ENCODE measurements at places on chromosomes 7 and 10.

DNA sequence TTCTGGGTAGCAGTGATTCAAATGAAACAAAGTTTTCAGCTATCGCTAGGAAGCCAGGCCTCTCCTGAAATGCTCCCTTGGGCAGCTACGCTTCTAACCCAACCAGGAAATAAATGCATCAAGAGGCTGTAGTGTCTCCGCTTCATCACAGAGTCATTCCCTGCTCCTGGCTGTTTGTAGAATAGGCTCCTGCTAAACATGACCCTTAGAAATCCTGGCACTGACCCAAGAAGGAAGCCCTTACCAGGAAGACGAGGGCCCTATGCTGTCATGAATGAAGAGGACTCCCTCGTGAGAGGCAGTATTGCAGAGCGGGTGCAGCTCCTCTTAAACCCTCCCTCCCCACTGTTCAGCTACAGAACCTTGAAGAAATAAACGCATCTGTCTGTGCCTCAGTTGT is 48.3 kb downstream of the NOD1 start:
- peaks cover 4% of the 10 kb centered on the region for H3K36me3 ChIP-seq
- DNase-seq: no peak
- H3K4me3 ChIP-seq: no peak overlapping the region
- H3K27me3 ChIP-seq: no peaks in the 10 kb centered on the region
- no peak overlapping the region for H3K27ac ChIP-seq
- no peaks in the 10 kb centered on the region for H3K4me1 ChIP-seq

- no peaks in the 10 kb centered on the region for H3K4me1 ChIP-seq
- peaks cover 8% of the 10 kb centered on the region for H3K27me3 ChIP-seq
- no peak overlapping the region for H3K4me3 ChIP-seq
- H3K27ac ChIP-seq: no peak overlapping the region
- no peak for DNase-seq
- H3K36me3 ChIP-seq: no peaks in the 10 kb centered on the region
Measured at GRCh38 chr7:11228515-11228914, 254.8 kb downstream of the PHF14 start.

DNA sequence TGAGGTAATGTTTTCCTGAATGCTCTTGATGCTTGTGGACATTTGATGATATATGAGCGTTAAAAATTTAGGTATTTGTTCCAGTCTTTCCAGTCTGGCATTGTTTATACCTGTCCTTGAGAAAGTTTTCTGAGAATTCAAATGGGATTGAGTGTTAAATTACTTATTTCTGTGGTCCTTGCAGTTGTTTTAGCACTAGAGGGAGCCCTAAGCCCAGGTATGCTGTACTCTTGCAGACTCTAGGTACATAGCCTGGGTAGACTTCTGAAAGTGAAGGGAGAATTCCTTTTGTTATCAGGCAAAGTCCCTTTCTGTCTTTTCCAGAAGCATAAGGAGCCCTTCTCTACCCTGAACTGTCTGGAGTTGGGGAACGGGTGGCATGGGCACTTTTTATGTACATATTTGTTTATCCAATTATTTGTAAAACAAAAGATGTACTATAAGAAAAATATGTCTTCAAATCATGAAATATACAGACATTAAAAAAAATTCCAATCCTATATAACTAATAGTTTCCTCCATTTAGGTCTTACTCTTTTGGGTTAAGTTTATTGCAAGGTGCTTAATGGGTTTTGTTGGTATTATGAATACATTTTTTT is 262.1 kb downstream of the ATRNL1 start:
- H3K27me3 ChIP-seq: no peaks in the 10 kb centered on the region
- DNase-seq: peak; percentile 41
- H3K4me1 ChIP-seq: no peaks in the 10 kb centered on the region
- H3K4me3 ChIP-seq: no peak overlapping the region
- no peak overlapping the region for H3K27ac ChIP-seq
- H3K36me3 ChIP-seq: no peaks in the 10 kb centered on the region

- H3K4me3 ChIP-seq: peak overlapping the region; percentile 86
- H3K36me3 ChIP-seq: peaks cover 2% of the 10 kb centered on the region
- DNase-seq: peak; percentile 69
Measured at GRCh38 chr7:151518105-151518946, 1.4 kb downstream of the RHEB start.

DNA sequence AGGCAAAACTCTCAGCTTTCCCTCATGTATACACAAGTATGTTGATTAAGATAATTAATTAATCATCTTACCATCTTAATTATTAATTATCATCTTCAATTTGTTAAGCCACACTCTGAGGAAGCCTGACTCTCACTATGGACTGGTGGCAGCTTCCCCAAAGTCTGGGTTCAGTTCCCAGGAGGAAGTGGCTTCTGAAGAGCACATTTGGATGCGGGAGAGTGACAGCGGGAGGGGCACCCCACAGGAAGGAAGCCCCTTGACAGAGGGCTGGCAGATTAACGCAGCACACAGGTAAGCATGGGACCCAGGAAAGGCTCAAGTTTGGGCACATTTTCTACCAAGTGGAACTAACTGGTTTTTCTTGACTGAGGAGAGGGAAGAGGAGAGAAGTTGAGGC is 13.4 kb upstream of the SLIT1 start:
- no peaks in the 10 kb centered on the region for H3K36me3 ChIP-seq
- H3K27ac ChIP-seq: no peak overlapping the region
- no peak for DNase-seq
- H3K4me3 ChIP-seq: no peak overlapping the region
- H3K4me1 ChIP-seq: peaks cover 13% of the 10 kb centered on the region

- H3K4me3 ChIP-seq: no peak overlapping the region
- DNase-seq: no peak
- H3K36me3 ChIP-seq: no peaks in the 10 kb centered on the region
- no peaks in the 10 kb centered on the region for H3K4me1 ChIP-seq
- no peaks in the 10 kb centered on the region for H3K27me3 ChIP-seq
- no peak overlapping the region for H3K27ac ChIP-seq
Measured at GRCh38 chr10:67280405-67280804, 354.6 kb downstream of the LRRTM3 start.

GRCh38 chr7:76354981-76355730 is 3.6 kb downstream of the YWHAG start:
- H3K4me1 ChIP-seq: peaks cover 75% of the 10 kb centered on the region
- H3K27me3 ChIP-seq: no peaks in the 10 kb centered on the region
- no peak overlapping the region for H3K27ac ChIP-seq
- H3K36me3 ChIP-seq: peaks cover 9% of the 10 kb centered on the region

DNA sequence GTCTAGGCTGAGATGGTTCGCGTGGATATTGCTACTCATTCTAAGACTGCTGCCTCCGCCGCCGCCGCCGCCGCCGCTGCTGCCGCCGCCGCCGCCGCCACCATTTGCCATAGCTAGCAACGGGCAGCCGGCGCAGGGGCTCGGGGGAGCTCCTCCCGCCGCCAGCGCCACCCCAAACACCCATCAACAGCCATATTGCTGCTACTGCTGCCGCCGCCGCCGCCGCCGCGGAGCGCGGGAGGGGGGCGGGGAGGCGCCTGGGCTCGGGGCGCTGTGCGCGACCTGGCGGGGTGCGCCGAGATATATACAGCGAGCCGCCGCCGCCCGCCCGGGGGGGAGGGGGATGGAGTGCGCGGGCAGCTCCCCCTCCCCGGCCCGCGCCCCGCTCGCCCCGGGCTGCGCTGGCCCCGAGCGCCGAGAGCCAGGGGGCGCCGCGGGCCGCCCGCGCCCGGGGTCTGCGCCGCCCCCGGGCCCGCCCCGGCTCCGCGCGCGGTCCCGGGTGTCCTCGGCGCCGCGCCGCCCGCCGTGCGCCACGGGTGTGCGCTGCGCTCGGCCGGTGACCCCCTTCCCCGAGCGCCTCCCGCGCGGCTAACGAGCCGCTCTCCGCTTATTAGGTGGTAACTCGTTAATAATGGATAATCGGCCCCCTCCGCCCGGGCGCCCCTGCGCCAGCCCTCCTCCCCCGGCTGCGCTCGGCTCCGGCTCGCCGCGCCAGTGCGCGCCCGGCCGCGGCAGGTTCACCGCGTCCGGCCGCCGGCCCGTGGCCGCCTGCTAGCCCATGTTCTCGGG is at the start of gene KCNMA1:
TSS of gene KCNMA1 (minus strand) at position 277 of the 789 bp plus-strand sequence.
- DNase-seq: peak; percentile 16
- peaks cover 76% of the 10 kb centered on the region for H3K27me3 ChIP-seq
- no peaks in the 10 kb centered on the region for H3K4me1 ChIP-seq

- H3K36me3 ChIP-seq: no peaks in the 10 kb centered on the region
- no peaks in the 10 kb centered on the region for H3K4me1 ChIP-seq
- H3K4me3 ChIP-seq: no peak overlapping the region
- H3K27ac ChIP-seq: no peak overlapping the region
- DNase-seq: no peak
Measured at GRCh38 chr10:128993443-128993842, 473.6 kb upstream of the MGMT start.

- no peaks in the 10 kb centered on the region for H3K36me3 ChIP-seq
- H3K4me3 ChIP-seq: peak overlapping the region; percentile 99
- H3K27ac ChIP-seq: no peak overlapping the region
- H3K4me1 ChIP-seq: peaks cover 48% of the 10 kb centered on the region
- peaks cover 7% of the 10 kb centered on the region for H3K27me3 ChIP-seq
Measured at GRCh38 chr10:102462512-102463054, 11.2 kb upstream of the C10orf95 start.

Data from activated T-cell treated with anti-CD3 and anti-CD28 coated beads, Interleukin-2, amount 50 U/mL, for 72 hours (primary cell).